ENCODE measurements at places on chromosomes 6 and 20.

DNA sequence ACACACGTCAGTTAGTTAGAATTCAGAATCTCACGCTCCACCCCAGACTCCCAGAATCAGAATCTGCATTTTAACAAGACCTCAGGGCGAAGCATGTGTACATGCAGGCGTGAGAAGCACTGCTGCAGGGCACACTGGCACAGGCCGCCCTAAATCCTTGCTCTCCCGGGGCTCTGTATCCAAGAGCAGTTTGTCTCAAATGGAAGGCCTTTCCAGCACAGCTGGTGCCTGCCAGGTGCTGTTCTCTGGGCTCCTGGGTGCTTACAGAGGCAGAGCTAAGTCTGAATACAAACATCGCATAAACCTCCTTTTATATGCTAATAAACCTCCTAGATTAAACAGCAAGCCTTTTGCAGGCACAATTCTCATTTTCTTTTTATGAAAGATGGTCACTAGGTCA lies 119.1 kb upstream of the CD93 start:
- DNase-seq = no peak

- no peak for DNase-seq
Observed at GRCh38 chr6:42084889-42085288, 34.6 kb downstream of the TAF8 start.

- no peak for DNase-seq
Observed at GRCh38 chr6:80969439-80969838, 783.0 kb downstream of the TENT5A start.

GRCh38 chr6:79152269-79152737 lies 74.2 kb upstream of the PHIP start:
- no peak for DNase-seq

GRCh38 chr20:32603046-32603726 lies 18.1 kb upstream of the NOL4L start:
- no peak for DNase-seq

- DNase-seq = no peak
Observed at GRCh38 chr6:137836788-137837187, 30.3 kb upstream of the TNFAIP3 start.

DNA sequence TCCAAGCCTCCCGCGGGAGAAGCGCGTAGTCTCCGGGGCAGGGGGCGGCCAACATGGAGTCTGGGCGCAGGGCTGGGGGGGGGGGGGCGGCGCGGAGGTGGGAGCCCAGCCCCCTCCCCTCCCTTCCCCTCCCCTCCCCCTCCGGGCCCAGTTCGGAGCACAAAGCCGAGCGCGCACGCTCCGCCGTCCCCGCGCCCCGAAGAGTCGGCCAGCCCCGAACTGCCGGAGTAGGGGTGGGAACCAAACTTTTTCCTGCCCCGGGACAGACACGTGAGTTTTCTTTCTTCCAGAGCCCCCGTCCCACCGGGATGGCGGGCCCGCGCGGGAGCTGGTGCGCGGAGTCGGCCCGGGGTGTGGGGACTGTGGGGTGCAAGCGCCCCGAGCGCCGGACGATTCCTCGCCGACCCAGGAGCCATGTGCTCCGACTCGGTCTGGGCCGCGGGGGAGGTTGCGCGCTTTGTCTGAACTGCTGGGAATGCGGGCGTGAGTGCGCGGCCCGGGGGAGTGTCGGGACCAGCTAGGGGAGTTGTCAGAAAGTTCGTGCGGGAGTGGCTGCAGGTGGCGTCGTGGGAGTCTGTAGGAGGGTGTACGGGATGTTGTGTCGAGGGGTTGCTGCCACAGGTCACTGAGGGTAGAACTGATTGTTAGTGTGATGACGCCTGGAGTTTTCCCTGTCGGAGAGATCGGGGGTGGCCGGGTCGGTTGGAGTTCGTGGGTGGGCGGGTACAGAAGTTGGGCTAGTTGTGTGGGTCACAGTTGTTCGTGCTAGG lies 1.2 kb downstream of the TGIF2 start:
- DNase-seq = peak; percentile 40

- no peak for DNase-seq
Observed at GRCh38 chr20:58719258-58719657, 26.7 kb downstream of the NPEPL1 start.

DNA sequence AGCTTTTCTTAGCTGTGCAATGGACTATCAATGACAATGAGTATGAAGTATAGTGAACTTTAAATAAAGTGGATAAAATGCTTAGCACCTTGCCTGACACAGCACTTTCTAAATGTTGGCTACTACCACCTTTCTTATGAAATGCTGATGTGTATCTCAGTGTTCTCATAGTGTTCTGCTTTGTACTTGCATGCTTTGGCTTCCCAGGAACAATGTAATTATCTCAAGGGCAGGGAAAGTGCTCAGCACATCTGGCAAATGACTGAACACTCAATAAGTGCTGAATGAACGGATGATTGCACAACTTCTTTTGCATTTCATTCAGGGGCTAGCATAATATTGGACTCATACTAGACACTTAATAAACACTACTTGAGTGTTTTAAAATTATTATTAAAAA lies 28.2 kb upstream of the NOX3 start:
- no peak for DNase-seq

DNA sequence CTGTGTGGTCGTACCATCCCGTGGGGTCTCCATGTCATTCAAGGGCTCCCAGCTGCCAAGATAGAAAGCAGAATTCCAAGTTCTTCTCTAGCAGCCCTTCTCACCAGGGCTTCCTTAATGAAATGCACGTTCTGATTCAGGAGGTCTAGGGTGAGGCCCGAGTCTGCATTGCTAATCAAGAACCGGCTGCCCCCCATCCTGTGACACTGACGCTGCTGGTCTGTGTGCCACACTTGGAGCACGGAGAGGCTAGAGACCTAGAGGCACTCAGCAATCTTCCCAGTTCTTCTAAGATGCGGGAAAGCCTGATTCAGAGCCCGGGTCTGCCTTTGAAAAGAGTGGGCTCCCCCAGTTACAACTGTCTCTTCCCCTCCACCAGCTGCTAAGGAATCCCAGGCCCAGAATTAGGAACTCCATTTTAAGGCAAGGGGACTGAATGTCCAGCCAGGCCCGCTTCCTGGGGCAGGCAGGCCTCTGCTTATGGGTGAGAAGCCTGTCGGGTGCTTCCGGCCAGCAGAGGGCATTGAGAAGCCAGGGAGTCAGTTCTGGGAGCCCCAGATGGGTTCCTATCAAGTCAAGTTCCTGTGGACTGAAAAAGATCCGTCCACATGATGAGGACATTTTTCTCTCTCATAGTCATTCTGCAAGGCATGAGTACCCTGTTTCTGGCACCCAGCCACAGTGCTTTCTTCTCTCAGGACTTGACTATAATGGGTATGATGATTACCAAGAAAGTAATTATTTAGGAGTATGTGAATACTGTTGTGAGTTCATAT lies 69.8 kb upstream of the RIN2 start:
- DNase-seq = no peak

DNA sequence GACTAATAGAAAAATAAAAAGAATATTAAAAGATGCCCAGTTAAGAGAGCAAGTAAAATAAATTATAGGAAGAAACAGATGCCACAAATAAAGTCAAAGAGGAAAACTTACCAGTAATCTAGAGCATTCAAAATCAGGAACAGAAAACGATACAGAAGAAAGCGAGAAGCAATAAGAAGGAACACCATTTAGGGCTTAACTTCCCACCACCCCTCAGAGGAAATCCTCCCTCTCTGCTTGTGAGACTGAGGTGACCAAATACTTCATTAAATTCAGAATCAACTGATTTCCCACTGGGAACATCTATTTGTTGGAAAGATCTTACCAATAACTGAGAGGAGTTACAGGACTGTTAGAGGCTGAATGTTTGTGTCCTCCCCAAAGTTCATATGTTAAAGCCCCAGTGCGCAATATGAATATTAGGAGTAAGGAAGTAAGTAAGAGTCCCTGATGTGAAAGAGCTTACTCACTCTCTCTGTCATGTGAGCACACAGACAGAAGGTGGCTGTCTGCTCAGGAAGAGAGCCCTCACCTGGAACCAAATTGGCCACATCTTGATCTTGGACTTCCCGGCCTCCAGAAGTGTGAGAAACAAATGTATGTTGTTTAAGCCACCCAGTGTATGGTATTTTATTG lies 19.5 kb downstream of the KATNA1 start:
- no peak for DNase-seq

DNA sequence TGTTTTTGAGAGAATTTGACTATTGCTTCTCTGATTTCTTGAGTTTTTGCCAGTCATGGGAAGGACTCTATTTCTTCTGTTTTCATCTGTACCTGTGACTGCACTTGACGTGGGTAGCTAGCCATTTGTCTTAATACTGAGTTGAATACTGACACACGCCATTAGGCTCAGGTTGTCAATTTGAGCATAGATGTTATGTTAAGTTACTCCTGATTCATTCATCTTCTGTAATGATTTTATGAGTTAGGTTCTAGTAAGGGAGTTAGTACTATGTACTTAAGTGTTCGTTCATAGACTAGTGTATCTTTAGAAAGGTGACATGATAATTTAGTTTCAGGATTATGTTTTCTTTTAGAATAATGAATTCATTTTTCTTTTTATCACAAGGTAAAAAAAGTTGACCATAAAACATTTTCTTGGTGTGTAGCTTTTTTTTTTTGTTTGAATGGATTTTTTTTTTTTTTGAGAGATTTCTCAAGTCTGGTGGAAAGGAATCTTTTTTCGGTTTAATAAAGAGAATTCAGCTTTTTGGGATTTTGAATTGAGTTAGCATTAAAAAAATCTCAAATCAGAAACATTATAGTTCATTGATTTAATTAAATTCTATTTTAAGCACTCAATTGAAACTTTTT lies 1.7 kb downstream of the AFDN start:
- no peak for DNase-seq
